ENCODE measurements at places on chromosomes 5 and 9.

DNA sequence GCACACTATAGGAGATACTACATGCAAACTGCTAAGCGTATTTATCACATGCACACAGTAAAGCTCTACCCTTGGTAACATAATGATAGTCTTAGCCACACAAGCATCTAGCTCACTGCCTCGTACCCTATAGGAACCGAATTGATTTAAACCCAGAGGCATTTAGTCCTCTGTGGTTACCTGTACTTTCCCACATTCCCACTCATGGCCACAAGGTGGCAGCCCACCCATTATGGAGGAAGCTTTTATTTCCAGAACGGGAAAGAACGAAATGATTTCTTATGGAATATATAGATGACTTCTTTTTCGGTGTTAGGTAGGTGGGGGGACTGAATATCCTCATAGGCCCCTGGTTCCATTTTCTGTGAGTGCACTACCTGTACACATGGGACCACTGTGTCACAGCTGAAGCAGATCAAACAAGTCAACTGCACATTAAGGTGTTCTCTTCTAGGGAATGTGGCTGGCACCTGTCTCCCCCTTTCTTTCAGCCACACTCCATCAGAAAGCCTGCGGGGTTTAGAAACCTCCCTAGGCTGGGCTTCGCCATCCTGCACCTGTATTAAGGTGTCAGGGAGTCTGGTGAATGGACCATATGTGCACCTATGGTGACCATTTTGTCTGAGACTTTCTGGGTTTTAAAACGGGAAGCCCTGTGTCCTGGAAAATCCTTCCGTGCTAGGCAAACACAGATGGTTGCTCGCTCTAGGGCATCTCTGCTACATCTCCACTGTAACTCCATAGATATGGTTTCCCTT lies 313.2 kb downstream of the SLIT3 start:
- peak; percentile 58 for DNase-seq

GRCh38 chr5:174404848-174405247 lies 319.5 kb upstream of the MSX2 start:
- no peak for DNase-seq

GRCh38 chr9:93546356-93546755 lies 30.0 kb upstream of the PHF2 start:
- DNase-seq, result no peak

- DNase-seq, result no peak
Observed at GRCh38 chr5:149371296-149371962, 7.7 kb downstream of the IL17B start.

- no peak for DNase-seq
Observed at GRCh38 chr5:171149772-171150171, 159.3 kb upstream of the TLX3 start.

- DNase-seq, result no peak
Observed at GRCh38 chr5:31937226-31937625, 236.9 kb downstream of the GOLPH3 start.

DNA sequence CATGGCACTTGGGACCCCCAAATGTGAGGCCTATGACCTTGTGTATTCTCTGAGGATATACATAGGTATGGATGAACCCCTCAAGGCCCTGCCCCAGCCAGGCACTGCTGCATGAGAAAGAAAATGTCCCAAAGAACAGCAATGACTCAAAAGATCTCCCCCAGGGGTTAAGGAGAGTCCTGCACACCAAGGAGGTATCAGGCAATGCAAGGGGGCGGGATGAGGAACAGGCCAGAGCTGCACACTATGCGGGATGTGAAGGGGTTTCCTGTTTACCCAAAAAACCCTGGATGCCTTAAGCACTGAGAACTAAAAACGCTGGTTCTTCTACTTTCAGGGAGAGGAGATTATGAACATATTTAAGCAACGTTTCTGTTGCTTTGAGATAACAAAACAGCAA lies 3.4 kb downstream of the RAPGEF1 start:
- no peak for DNase-seq

GRCh38 chr5:39446231-39446630 lies 21.5 kb upstream of the DAB2 start:
- no peak for DNase-seq

- DNase-seq, result no peak
Observed at GRCh38 chr9:104808035-104808614, 44.2 kb downstream of the NIPSNAP3B start.

DNA sequence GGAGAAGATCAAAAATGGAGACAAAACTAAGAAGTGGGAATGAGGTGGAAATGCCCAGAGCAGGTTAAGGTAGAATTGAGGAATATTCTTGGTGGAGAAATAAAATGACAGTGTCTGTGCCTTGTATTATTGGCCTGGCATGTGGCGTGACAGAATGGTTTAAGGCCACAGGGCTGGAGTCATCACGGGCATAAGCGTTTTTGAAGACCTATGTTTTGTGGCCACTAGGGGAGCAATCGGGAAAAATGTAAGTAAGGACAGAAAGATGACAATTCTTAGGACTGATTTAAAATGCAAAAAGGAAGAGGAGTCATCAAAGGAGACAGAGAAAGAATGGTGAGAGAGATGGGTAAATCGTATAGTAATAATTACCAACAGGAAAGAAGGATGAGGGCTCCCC lies 72.2 kb upstream of the EPB41L4A start:
- no peak for DNase-seq

- DNase-seq, result no peak
Observed at GRCh38 chr9:120435091-120435490, 144.9 kb downstream of the CDK5RAP2 start.

DNA sequence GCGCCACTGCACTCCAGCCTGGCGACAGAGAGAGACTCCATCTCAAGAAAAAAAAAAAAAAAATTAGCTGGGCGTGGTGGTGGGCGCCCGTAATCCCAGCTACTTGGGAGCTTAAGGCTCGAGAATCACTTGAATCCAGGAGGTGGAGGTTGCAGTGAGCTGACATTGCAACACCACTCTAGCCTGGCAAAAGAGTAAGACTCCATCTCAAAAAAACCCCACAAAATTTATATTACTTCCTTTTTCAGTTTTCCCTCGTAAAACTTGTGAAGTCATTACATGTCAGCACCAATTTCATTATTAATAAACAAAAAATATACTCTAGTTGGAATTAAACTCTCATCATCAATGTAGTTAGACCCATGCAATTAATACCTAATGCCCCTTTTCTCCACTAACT lies 43.9 kb downstream of the SHLD3 start:
- DNase-seq, result no peak

GRCh38 chr5:73221161-73221560 lies 48.2 kb downstream of the TMEM174 start:
- no peak for DNase-seq

DNA sequence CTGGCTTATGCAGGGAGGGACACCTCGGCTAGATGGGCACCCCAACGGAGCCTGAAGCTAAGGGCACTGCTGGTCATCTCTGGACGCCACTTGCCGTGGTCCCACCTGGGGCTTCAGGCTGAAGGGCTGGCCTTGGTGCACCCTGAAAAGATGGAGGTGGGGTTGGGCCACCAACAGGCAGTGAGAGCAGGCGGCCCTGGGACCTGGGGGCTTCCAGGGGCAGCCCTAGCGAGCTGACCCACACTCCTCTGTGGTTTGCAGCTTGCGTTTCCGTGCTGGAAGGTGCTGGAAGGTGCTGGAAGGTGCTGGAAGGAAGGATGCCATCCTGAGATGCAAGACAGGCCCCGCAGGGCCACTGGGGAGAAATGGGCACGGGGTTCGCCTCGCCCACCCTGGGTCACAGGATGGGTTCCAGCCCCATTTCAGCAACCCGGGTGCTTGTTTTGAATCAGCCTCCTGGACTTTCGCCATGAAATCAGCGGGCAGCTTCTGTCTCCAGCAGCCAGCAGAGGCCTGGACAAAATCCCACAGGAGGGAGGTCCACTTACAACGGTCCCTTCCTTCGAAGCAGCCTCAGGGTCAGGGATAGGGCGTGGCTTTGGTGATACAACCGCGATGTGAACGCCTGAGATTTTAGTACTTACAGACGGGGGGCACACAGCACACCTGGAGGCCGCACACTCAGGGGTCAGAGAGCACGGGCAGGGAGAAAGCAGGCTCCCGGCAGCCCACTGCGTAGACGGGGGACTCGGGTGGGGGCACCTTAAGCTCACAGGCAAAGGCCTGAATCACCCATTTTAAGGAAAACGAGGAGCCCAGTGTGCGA lies 303.1 kb upstream of the IRX4 start:
- DNase-seq, result no peak

GRCh38 chr5:150851039-150851438 lies 4.7 kb downstream of the IRGM start:
- DNase-seq, result no peak

DNA sequence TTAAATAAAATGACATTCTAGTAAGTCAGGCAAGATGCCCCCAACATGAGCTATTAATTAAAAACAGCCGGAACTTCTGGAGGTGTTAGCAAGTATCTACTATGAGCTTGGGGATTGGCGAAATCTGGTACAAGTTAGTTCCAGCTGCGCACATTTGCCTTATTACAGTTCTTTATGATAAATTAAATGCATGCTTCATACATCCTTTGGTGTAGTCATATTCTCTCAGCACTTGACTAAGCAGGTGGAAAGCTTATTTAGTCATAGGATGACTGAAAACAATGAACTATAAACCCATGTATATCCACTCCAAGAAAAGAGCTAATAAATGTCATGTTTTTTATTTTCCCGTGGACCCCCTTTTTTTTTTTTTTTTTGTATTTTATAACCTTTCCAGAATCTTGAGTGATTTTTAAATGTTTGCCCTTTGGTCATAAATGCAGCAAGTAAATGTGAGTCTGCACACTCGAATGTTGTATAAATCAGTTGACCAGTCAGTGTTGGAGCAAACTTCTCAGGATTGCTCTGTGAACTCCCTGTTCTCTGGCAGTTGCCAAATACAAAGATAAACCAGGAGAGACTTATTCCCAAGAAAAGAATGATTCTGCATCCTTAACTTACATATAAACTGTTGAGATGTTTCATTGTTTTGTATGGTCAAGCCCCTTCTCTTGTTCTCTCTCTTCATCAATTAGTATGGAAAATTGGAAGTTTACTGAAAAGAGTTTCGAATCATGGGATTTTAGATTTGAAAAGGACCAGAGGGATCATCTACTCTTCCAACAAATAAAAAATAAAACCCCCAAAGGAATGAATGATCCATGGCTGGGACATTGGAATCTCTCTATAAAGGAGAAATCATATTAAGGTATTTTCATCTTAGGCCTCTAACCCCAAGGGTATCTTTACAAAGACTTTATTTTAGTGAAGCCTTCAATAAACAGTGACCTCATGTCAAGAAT lies 38.3 kb downstream of the PIK3R1 start:
- DNase-seq, result no peak

DNA sequence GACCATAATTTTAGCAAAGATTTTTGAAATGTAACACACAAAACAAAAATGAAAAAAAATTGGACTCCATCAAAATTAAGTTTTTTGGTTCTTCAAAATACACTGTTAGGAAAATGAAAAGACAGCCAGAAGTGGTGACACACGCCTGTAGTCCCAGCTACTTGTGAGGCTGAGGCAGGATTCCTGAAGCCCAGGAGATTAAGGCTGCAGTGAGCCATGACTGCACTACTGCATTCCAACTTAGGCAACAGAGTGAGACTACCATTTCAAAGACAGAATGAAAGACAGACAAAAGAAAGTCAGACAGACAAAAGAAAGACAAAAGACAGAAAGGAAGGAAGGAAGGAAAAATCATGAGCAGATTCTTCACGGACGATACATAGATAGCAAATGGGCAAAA lies 7.5 kb downstream of the DIAPH1 start:
- DNase-seq, result no peak

- no peak for DNase-seq
Observed at GRCh38 chr5:18240971-18241370, 606.7 kb downstream of the TAF11L14 start.

GRCh38 chr5:54066433-54066832 lies 243.9 kb downstream of the ARL15 start:
- no peak for DNase-seq

DNA sequence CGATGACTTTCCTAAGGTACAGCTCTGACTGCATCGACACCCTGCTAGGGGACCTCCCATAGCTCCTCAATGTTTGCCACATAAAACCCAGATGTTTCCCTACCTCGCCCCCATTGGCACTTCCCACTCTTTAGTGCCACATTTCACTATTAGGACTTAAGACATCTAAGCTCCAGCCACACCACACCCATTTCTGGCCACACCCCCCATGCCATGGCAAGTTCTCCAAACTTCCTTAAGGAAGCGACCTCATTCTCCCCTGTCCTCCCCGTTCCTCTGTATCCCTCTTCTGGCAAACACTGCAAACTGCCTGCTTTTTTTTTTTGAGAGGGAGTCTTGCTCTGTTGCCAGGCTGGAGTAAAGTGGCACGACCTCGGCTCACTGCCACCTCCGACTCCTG lies 62.9 kb downstream of the USP20 start:
- DNase-seq, result no peak

DNA sequence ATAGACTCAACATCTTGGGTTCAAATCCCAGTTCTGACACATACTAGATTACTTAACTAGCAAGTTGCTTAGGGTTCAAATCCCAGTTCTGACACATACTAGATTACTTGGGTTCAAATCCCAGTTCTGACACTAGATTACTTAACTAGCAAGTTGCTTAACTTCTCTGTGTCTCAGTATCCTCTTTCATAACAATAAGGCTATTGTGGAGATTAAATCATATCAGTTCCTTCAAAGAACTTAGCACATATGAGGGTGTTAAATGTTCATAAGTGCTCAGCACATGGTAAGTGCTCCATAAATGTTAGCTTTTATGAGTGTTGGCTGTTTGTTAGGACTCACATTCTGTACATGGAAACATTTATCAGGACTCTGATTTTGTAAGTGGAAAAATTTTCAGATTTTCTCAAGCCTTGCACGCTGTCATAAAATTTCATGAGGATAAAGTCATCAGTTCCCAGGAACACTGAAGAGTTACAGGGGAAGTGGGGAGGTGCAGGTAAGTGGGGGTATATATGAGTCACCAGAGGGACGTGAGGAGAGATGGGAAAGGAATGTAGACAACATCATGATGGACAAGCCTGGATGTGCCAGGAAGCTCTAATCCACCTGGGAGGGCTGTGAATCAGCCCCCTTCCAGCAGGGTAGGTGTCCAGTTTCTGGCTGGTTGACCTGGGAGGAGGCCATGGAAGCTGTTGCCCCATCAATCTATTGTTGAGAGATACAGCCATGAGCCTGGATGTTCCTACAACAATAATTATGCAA lies 532.2 kb upstream of the WWC1 start:
- no peak for DNase-seq

- DNase-seq, result no peak
Observed at GRCh38 chr9:7237473-7238246, 479.9 kb downstream of the KDM4C start.

All from mesothelial cell of epicardium (in vitro differentiated cells).